DMS 273 treated with DMSO at 0.1 percent for 48 hours (cell line): ENCODE measurements at places on chromosomes 1 and 21.
A peak's percentile ranks its signal among the peaks of the same experiment; 100 is the strongest.

DNA sequence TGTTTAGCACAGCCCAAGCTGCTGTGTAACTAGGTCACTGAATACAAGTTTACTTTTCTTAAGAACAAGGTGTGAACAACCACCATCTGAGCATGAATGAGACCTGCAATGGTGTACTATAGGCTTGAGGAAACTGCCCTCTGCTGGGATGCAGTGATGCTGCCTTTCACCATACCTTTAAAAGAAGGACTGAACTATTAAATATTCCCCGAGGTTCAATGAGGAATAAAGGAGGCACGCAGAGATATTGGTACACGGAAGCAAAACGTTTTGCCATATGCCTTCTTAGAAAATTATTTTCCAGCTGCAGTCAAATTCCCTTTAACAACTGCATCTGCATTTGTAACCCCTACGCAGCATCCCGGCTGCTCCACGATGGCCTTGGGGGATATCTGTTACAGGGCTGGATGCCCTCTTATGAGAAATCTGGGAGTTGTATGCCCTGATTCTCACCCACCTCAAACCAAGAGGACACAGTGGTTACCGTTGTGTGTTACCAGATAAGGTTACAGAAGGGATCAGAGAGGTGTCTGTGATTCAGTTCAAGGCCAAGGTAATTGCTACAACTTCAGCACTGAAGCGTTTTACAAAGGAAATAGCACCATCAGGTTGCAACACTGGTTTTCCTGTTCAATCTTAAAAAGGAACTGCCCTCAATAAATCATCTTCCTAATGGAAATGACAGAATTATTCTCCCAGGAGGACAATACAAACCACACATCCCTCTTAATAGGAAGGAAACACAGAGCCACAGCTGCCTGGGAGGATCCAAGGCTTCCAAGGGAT, 470.5 kb downstream of the LTN1 start:
- DNase-seq = no peak

- DNase-seq = no peak
Measured at GRCh38 chr1:5250336-5250735, 595.9 kb downstream of the AJAP1 start.

- no peak for DNase-seq
Measured at GRCh38 chr1:225972344-225973152, 26.6 kb downstream of the SDE2 start.

DNA sequence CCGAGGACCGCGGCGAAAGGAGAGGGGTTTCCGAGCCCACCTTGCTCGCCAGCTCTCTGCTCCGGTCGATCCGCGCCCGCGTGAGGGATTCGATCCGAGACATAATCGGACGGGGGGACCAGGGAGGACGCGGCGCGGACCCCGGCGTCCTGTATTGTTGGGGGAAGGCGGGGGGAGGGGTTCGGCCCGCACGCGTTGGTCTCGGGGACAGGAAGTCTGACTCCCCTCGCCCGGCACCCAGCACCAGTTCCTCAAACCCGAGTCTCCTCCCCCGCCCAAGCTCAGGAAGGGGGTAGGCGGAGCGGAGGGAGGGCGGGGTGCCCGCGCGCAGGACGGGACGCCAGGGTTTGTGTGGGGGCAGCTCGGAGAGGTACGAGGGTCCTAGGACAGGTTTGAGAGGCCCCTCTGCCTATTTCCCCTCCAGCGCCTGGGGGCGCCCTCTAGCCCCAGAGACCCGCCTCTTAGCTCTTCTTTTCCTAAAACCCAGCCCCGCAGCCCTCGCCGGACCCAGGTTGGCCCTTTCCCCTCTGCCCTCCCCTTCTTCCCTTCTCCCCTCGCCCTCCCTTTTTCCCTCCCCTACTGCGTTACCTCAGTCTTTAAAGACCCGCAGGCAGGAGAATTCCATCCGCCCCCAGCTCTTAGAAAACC, at the start of gene ARHGEF2:
Gene ARHGEF2, minus strand, starts transcription at position 223 of the 648 bp plus-strand sequence. Its CDS starts 120 bp downstream, at position 103.
- peak; percentile 49 for DNase-seq

DNA sequence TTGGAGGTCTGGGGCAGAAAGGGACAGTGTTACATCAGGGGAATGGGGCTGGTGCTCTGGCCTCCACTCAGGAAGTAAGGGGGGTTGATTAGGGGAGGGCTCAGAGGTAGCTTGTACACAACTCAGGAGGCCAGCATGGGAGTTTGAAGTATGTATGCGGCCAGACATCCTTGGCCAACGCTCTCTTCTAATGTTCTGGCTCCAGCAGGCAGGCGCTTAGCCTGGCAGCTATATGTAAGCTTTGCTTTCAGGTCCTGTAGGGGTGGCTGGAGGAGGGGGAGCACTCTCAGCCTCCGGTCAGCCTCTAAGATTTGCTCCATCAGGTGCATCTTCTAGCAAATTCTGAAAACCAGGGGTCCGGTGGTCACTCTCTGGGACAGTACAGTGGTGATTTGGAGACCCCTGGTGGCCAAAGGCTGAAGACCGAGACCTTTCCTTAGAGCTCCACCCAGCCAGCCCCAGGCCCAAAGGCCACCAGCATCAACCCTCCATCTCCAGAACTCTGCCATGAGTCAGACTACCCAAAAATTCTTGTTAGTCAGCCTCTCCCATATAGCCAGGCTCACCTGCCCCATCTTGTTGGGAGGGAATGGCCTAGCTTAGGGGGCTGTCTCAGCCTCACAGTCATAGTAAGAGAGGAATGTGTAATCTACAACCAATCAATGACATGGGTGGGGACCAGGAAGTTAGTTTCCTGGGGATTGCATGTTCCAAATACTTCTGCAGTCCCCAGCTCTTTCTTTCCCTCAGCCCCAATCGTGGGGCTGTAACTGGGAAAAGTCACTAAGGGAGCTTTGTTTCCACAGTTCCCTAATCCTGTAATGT, 9.7 kb upstream of the COL8A2 start:
- no peak for DNase-seq

DNA sequence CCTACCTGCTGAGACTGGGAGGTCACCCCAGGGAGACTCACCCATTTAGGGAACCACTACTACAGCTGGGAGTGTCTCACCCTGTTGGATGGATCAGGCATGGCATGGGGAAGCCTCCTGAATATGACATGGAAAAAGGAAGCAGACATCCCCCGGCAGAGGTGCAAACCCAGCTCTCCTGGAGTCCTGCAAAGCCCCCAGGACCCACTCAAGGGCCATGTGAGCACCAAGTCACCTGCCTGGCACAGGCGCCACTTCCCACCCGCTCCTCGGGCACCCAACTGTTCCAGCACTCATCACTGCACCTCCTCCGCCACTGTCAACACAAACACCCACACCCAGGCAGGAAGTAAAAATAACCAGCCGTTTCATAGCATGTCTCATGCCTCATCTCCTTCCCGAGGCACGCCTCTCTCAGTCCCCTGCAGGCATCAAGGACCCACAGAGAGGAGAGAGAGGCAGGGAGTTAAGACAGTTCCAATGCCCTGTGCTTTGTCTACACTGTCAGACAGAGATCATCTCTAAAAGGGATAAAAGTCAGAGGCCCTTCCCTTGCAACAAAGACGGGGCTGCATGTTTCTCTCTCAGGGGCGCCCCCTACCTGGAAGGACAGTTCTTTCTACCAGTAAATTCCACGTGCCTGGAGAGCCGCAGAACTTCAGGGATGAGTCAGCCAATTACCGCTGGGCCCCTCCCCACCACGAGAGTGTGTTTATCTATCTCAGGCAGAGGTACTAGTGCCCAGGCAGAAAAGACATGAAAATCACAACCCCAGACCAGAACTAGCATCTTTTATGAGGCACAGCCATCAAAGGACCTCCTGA, 150.1 kb upstream of the SOD1 start:
- DNase-seq = no peak
